ENCODE measurements at places on chromosomes 1 and 21. TPM values are rescaled to one million over a fixed set of nuclear protein-coding genes. Genes with fewer than 3 reads are reported as not detected.

PDPN gene
- total RNA-seq: 20.3 TPM

DDOST gene
- 222 TPM for total RNA-seq

CACHD1 gene
- 4.2 TPM for total RNA-seq

RGS16 gene
- total RNA-seq: 2.4 TPM

WDTC1 gene
- total RNA-seq: 24.6 TPM

PRDM16 gene
- total RNA-seq: 1.3 TPM

ERI3 gene
- 55.4 TPM for total RNA-seq

VANGL2 gene
- not detected for total RNA-seq

FALEC gene
- not detected for total RNA-seq

OR2AK2 gene
- total RNA-seq: not detected

PCAT6 gene
- 0.86 TPM for total RNA-seq

TIPRL gene
- total RNA-seq: 32.4 TPM

SAMD13 gene
- total RNA-seq: 0.14 TPM

KIF1B gene
- 28.3 TPM for total RNA-seq

CD1E gene
- not detected for total RNA-seq

CEPT1 gene
- total RNA-seq: 24.7 TPM

ESRRG gene
- total RNA-seq: not detected

ARHGAP30 gene
- total RNA-seq: under 0.01 TPM

MFAP2 gene
- total RNA-seq: 63.1 TPM

FAM151A gene
- not detected for total RNA-seq

SNRNP40 gene
- 67.8 TPM for total RNA-seq

PRAMEF9 gene
- total RNA-seq: not detected

TEDDM1 gene
- total RNA-seq: not detected

SERPINC1 gene
- 0.43 TPM for total RNA-seq

AGMAT gene
- total RNA-seq: 2.3 TPM

A3GALT2 gene
- total RNA-seq: not detected

UTS2 gene
- not detected for total RNA-seq

OR2L8 gene
- not detected for total RNA-seq

OLIG2 gene
- total RNA-seq: not detected

ARHGEF10L gene
- total RNA-seq: 15.7 TPM

MAN1C1 gene
- total RNA-seq: 0.14 TPM

TRNP1 gene
- 8.8 TPM for total RNA-seq

CFAP141 gene
- not detected for total RNA-seq

PLA2G2D gene
- not detected for total RNA-seq

MTARC1 gene
- total RNA-seq: 0.14 TPM

PRR9 gene
- 0.22 TPM for total RNA-seq

GBP5 gene
- total RNA-seq: under 0.01 TPM

F13B gene
- not detected for total RNA-seq

THRAP3 gene
- 130 TPM for total RNA-seq

SDC3 gene
- total RNA-seq: 60.0 TPM

B3GALT2 gene
- under 0.01 TPM for total RNA-seq

PADI2 gene
- total RNA-seq: 0.29 TPM

RGSL1 gene
- total RNA-seq: not detected

Measured in placental pericyte (primary cell).